Head of caudate nucleus (tissue), 42 donors: ENCODE measurements at places on chromosomes 5 and 9.

DNA sequence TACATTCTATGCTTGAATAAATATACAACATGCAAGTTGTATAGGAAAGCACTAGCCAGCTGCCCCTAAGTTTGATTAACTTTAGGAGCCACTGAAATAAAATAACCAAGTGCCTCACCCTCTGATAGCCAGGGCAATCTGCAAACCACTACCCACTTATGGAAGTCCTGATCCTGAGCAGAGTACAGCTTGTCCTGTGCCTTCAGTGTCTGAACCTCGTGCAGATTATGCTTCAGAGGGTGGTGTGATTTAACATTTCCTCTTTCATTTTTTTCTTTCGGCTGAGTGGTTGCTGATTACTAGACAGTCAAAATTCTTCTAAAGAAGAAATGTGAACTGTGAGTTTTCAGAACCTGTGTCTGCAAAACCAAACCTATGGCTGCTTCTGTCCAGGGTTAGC, 327.7 kb downstream of the PIK3R1 start:
- DNase-seq, result no peak

GRCh38 chr9:3332802-3333201, 193.0 kb downstream of the RFX3 start:
- no peak for DNase-seq

DNA sequence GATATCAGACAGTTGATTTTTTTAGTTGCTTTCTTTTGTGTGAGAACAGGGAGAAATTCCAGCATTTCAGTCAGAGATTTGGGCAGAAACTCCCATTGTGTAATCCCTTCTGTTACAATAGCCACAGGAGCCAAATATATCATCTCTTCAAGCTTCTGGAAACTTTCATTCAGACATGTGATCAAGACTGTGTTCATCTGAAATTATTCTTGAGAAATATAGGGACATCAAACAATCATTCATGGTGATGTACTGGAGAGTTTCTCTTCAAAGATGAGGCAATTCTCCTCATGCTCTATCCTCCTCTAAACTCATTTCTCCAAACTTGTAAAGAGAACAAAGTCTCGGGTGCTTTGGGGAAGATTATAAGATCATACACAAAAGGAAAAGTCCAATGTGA, 35.2 kb upstream of the CSNK1G3 start:
- DNase-seq, result no peak

- no peak for DNase-seq
Observed at GRCh38 chr9:99824378-99825171, 2.9 kb downstream of the NR4A3 start.

- no peak for DNase-seq
Observed at GRCh38 chr5:172311026-172311425, 27.5 kb upstream of the UBTD2 start.

DNA sequence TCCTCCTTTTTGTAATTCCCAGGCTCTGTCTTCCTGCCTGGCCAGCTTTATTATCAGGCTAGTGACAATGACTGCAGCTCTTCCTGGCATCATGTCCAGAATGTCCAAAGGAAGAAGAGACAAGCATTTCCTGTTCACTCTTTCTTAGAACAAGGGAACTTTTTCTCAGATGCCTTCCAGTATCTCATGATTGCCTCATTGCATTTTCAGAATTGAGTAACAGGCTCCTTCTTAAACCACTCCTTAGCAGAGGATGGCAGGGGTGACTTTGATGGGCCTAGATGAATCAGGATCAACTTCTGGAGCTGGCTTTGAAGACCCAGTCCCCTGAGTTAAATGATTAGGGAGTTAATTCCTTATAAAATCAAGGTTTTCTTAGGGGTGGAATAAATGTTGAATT, 92.9 kb upstream of the RASGRF2 start:
- no peak for DNase-seq
